CD8-positive, alpha-beta memory T cell (primary cell): ENCODE measurements at places on chromosomes 7 and 10. TPM values are rescaled to one million over a fixed set of nuclear protein-coding genes. Genes with fewer than 3 reads are reported as not detected.
A peak's percentile ranks its signal among the peaks of the same experiment; 100 is the strongest.

DNA sequence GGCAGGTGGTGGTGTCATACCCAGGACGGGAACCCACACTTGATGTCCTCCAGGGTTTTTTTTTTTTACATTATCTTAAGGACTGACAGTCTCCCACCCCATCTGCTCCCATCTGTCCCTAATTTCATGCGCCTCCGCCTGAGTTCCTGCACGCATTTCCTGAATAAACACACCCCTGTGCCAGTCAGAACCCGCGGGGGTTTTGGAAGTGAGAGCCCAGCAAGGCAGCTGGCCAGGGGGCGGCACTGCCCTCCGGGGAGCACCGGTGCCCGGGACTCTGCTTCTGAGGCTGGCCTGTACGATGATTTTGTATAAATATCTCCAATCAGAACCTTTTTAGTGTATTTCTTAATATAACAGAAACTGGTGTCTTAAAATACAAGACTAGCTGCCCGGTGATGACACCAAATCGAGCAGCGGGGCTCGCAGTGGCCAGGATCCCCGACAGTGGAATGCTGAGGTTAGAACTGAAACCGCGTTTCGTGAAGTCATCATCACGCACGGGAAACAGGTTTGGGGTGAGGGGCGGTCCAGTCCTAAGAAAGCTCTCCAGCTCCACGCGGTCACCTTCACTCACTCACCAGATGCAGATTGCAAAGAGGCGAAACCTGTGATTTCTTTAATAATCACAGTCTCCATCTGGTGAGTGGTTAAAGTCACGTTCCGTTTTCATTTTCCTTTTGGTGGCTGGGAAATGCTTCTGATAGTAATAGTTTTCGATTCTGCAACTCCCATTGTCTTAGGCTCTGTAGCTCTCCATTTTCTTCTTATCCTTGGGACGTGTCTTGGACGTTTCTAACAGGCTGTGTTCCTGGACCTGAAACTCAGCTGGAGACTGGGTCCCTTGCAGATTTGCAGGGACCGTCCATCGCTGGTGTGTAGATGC lies 19.7 kb downstream of the BNIP3 start:
- no peak for DNase-seq

Gene CALHM3
- total RNA-seq = not detected

DNA sequence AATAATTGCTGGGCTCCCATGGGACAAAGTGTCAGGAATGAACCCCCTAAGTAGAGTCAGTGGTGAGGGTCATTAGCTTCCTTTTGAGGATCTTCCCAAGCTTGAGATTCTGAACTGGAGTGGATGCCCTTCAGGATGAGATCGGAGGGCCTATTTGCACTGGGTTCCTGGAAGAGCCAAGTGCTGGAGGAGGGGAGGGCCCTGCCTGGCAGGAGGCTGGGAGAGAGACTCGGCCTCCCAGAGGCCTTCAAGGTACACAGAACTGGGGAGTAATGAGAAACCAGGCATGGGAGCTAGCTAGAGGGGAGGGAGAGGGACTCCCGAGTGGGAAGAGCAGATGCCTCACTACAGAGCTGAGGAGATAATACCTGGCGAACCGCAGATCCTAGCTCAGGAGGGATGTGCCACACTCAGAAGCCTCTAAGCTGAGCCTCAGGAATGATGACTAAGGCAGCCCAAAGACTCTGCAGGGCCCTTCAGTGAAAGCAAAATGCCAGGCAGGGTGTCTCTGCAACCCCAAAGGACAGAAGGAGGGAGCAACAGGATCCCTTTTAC lies 9.4 kb downstream of the PDAP1 start:
- DNase-seq = no peak

Gene TRIM50
- total RNA-seq = not detected

- peak; percentile 61 for DNase-seq
Measured at GRCh38 chr10:22002591-22003176, 846 bp downstream of the DNAJC1 start.

Gene UPK3BL2
- total RNA-seq = 7.7 TPM

- no peak for DNase-seq
Measured at GRCh38 chr10:127987467-127988380, 80.8 kb downstream of the PTPRE start.

DNA sequence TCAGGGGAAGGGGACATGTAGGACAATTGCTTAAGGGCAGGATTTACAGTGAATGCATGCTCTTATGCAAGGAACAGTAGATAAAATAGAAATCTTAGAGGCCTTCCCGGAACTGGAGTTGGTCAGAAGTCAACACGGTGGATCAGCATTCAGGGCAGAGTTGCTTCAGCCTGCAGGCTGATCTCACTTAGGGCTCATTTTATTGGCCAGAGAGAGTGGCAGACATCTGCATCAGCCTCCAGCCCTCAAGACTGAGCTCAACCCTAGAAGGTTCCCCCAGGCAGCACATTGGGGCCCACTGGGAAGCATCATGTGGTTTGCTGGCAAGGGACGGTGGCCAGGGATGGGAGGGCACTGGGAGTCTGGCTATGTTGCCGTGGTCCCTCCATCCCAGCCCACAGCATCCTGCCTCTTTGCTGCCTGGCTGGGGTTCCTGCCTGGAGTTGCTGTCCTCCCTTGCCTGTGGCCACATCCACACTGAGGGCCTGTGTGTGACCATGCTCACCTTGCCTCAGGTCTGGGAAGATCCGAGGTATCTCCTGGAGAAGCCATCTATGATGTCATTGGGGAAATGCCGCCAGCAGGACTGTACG lies 13.0 kb downstream of the SCART1 start:
- DNase-seq = no peak

Gene ODAD2
- total RNA-seq = 0.20 TPM

Gene MDH2
- total RNA-seq = 282 TPM

DNA sequence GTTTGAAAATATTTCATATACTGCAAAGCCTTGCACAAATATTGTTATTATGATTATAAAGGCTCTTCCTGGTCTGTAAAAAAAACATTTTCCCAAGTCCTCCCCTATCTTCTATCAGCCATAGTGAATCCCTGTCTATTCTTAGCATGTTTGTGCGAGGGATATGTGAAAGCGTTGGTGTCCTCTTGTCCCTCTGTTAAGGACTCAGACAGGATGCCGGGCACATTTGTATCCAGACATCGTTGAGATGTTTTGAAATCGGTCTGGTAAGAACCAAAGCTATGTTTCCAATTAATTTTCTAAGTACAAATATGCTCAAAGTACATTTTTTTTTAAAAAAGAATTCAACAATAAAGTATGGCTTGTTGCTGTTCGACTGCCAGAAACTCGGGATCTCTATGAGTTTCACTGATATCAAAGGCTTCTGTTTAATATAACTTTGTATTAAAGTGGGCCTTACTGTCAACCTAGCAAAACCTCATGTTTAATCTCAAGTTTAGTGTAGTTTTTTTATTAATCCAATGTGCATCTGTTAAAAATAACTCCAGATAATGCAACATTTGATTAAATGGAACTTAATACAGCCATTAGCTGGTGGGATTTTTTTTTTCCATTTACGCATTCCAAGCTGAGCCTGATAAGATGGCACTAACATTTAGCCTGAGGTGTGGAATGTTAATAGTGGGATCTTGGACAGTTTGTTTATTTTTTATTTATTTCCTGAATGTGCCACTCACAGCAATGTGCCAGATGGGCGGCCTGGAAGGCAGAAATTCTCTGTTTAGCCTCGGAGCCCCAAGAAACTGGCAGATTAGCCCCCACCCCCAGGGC lies 754.3 kb downstream of the LRMDA start:
- no peak for DNase-seq

Gene CDC14C
- not detected for total RNA-seq

GRCh38 chr7:130989101-130989795 lies 255.2 kb upstream of the KLF14 start:
- peak; percentile 34 for DNase-seq

DNA sequence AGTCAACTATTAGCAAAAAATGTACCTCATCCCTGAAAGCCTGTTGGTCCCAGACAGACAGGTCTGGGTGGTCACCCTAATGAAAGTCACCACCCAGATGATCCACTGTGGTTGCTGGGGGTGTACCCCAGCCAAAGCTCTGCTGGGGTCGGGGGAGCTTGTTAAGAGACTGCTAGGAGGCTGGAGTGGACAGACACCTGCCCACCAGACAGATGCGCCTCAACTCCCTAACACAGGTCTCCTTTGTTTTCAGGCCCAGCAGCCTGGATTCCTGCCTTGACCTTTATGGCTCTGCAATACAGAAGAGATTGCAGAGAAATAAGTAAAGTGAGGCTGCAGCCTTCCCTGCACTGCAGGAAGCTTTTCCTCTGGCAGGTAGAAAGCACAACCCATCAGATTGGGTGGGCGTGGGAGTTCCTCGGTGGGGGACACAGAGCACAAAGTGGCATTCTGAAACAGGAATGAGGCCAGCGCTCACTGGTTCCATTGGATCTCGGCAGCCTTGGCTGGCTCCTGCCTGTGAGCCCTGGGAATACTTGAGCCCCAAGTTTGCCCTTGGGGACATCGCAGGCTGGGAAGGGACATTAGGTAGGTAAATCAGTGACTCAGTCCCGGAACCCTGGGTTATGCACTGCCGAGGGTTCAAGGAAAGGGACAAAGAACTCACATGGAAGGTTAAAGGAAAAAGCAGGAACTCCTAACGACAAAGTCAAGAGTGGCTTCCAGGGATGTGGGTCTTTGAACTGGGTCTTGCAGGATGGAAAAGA lies 18.0 kb upstream of the ZNF488 start:
- no peak for DNase-seq

- no peak for DNase-seq
Measured at GRCh38 chr10:89335226-89335625, 7.4 kb downstream of the IFIT3 start.
